ENCODE measurements at places on chromosomes 6 and 20. TPM values are rescaled to one million over a fixed set of nuclear protein-coding genes. Genes with fewer than 3 reads are reported as not detected.

DNA sequence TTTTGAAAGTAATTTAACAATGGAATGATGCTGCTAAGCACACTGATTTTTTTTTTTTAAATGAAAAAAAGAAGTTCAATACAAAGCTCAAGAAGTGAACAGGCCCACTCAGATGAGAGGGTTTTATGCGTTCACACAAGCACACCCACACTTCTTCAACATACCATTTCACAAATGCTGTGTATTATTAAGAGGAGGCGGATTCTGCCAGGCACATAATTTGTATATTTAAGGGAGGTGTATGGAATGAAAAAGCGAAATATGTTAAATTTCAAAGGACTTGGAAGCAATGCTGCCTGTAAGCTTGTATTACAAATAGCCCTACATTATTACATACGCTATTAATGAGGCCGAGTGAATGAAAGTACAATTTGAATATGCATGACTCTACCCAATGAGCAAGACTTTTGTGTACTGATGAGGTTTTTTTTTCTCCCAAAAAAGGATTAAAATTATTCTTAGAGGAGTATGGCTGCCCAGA is 123.9 kb downstream of the INSM1 start:
- no peak overlapping the region for H3K4me3 ChIP-seq
- no peak for DNase-seq
- H3K4me1 ChIP-seq = no peaks in the 10 kb centered on the region
- H3K27me3 ChIP-seq = no peaks in the 10 kb centered on the region
- H3K36me3 ChIP-seq = peaks cover 75% of the 10 kb centered on the region

GRCh38 chr20:11060423-11061185 is 386.8 kb upstream of the JAG1 start:
- H3K27ac ChIP-seq = no peak overlapping the region
- no peaks in the 10 kb centered on the region for H3K27me3 ChIP-seq
- DNase-seq = no peak
- H3K4me3 ChIP-seq = no peak overlapping the region
- H3K36me3 ChIP-seq = no peaks in the 10 kb centered on the region

GRCh38 chr6:157912326-157912725 is 69.3 kb upstream of the SYNJ2 start:
- no peak overlapping the region for H3K4me3 ChIP-seq
- no peak for DNase-seq

The FKBP1C gene
- total RNA-seq = 2.9 TPM

The HLA-DPB1 gene
- 23.2 TPM for total RNA-seq

The SIRPG gene
- total RNA-seq = not detected

The TRAPPC3L gene
- total RNA-seq = not detected

All from heart right ventricle (tissue), 16 donors.